Omental fat pad (tissue), 4 donors: ENCODE measurements at places on chromosomes 13 and 19.

GRCh38 chr19:47475465-47475864 is 3.8 kb upstream of the SLC8A2 start:
- no peak for DNase-seq

GRCh38 chr13:42762917-42763316 is 18.5 kb upstream of the FAM216B start:
- DNase-seq = no peak

DNA sequence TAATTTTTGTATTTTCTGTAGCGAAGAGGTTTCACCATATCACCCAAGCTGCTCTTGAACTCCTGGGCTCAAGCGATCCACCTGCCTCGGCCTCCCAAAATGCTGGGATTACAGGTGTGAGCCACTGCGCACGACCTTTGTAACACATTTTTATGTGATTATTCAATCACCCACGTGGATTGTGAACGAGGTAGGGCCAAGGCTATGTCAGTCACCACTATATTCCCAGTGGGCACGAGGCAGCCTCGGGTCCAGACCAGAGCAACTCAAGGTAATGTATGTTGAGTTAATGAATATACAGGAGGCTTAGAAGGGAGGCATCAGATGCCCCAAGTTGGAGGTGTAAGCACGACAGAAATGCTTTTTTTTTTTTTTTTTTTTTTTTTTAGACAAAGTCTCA is 8.9 kb downstream of the PTGIR start:
- no peak for DNase-seq

DNA sequence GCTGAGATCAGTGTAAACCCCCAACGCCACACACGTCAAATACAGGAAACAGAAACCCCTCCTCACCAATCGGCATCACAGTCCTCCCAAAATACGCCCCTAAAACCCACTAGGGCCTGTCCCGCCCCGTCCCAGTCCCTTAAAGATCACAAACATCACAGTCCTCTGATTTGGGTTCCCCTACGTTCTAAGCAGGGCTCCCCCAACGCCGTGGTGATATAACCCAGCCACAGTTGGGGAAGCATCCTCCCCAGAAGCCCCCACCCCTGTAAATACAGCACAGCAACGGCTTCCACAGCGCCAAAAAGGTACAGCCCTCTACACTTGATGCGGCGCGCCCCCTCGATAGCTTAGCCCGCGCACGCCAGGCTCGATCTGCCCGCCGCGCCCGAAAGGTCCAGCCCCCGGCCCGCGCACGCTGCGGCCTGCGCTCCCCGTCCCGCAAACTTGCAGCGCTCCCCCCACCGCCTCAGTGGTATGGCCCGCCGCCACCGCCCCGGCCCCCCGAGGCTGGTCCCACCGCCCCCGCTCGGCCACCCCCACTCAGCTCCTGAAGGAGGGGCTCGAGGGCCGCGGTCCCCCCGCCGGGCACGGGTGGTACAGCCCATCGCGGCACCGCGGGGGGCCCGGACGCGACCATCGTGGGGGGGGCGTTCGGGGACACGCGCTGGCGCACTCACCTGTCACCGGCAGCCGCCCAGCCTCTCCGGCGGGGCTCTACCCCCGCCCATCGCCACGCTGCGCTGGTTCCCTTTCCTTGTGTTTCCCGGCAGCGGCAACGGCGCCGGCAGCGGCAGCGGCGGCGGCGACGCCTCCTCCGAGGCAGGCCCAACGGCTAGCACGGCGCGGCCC is at the start of gene AKT2:
Gene AKT2 (minus strand): TSS at position 845 of the 852 bp plus-strand sequence. CDS start 20,078 bp downstream, outside the sequence.
- no peak for DNase-seq

- DNase-seq = no peak
These were observed 10.0 kb downstream of the CAMSAP3 start for GRCh38 chr19:7605490-7606222.

DNA sequence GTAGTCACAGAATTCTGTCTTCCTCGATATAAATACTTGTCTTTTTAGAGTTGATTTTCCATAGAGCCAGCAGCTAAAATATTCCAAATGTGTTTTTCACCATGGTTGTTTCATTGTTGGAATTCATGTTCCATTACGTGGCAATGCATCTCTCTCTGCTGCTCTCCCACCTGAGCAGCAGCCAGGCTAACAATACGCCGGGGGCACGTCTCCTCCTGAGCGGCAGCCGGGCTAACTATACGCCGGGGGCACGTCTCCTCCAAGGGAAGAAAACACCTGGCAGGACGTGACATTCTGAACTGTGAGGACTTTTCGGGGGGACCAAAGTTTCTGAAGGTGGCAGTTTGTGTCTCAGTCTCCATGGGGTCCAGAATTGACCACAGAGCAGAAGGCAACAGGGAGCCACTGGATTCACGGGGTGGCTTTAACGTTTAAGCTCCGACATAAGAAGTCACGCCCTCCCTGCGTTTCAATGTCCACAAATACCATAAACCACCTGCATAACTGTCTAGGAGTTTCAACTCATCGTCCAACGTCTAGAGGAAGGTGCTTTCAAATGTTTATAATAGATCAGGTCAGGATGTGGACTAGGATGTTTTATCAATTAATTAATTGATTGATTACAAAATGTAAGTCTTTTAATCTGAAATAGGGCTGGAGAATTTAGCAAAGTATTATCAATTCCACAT is 15.1 kb downstream of the PLPP2 start:
- DNase-seq = no peak

DNA sequence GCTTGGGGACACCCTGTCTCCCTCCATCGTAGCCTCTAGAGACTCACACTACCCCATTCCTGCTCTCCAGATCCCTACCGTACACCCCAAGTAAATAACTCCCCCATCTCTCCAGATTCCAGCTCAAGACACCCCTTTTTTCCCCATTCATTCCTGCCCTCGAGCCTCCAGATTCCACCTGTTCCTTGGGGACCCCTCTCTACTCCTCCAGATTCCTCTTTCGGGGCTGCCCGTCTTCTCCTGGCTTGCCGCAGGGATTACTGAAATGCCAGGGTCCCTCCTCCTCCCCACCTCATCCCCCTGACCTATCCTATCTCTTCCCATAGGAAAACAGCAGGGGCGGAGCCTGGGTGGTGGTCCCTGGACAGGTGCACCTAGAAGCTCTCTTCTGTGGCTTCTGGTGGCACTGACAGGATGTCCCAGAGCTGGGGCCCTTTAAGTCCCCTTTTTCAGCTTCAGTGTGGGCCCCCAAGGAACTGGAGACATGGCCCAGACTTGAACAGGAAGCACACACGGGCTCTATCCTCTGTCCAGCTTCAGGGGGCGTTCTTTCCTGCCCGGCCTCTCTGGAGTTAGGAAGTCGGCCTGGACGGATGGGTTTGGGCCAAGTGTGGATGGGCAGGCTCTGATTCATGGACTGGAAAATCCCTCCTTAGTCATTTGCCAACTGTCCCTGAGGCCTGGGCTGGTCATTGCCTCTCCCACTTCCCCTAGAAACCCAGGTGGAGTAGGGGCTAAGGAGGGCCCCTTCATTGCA is 1.2 kb downstream of the ZSWIM4 start:
- DNase-seq = peak; percentile 77

- DNase-seq = no peak
These were observed 4.5 kb upstream of the CADM4 start for GRCh38 chr19:43644181-43644580.

DNA sequence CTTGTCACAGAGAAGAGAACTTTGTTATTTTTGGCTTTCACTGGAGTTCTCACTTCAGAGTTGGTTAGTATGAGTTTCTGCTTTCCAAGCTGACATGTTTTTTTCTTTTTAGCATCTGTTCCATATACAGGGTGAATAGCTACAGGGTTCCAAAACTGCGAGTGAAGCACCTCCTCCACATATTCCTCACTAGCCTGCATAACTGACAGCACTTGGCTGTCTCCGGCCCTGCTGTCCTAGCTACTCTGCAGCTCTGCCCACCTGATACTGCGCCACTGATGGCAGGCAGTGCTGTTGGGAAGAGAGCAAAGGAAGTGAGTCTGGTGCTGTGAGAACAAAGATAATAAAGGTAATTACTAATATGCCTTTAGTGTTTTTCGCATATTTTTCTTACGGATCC is 6.8 kb downstream of the ATP8A2 start:
- no peak for DNase-seq

DNA sequence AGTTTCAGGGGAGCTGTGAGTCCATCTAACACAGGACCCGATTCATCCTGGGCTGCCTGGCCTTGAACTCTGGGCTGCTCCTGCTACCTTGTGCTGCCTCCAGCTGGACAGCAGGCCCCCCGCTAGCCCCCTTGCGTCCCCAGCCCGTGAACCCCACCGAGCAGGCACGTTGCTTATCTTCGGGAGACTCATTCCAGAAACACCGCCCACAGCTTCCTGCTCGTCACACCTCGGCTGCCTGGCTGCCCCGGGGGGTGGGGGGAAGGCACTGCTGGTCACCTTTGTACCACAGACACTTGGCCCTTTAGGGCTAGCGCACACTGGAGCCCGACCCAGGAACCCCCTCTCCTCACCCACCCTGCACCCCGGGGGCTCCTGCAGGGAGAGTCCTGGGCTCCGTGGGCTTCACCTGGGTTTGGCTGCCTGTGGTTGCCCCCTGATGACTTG is 48.1 kb downstream of the CRTC1 start:
- DNase-seq = no peak

DNA sequence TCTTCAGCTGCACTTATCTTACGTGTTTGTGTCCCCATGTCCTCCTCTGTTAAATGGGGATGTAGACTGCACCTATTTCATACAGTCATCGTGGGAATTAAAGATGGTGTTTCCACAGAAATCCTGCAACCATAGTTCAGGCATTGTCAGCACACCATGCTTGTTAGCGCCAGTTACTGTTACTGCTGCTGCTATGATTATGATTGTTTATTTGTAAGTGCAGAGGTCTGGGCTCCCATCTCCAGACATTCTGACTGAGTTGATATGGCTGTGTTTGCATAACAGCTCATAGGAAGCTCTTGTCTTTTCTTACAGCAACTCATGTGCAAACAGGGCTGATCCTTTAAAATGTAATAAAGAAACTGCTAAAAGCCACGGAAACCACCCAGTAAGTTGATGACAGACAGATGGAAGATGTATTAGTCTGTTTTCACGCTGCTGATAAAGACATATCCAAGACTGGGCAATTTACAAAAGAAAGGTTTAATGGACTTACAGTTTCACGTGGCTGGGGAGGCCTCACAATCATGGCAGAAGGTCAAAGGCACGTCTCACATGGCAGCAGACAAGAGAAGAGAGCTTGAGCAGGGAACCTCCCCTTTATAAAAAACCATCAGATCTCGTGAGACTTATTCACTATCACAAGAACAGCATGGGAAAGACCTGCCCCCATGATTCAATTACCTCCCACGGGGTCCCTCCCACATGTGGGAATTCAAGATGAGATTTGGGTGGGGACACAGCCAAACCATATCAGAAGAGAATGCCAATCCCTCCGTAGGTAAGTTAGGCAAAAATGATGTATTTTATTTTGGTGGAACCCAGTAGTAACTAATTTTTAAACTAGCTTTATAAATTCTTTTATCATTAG is 1.6 kb downstream of the ZSCAN5A start:
- no peak for DNase-seq

- no peak for DNase-seq
These were observed 10.8 kb downstream of the CRYL1 start for GRCh38 chr13:20514866-20515265.

DNA sequence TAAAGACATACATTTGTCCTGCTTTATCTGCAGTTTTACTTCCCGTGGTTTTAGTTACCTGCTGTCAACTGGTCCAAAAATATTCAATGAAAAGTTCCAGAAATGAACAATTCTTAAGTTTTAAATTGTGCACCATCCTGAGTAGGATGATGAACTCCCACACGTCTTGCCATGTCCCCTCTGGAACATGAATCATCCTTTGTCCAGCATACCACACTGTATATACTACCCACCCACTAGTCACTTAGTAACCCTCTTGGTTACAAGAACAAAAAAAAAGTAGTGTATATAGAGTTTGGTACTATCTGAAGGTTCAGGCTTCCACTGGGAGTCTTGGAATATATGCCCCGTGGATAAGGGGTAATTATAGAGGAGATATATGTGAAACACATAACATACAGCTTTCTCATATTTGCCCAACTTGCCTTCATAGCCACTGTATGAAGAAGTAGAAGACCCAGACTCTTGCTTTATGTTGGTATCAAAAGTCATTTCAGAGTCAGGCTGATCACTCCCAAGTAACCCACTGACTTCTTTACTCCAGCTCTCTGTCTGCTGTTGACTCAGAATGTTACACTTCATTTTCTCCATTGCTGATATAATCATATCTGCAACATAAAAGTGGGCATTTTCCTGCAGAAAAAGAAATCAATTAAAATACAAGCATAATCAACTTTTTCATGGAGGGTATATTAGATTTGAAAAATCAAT is 19.3 kb downstream of the RUBCNL start:
- no peak for DNase-seq

- no peak for DNase-seq
These were observed 10.3 kb downstream of the DNAJB1 start for GRCh38 chr19:14507704-14508542.

DNA sequence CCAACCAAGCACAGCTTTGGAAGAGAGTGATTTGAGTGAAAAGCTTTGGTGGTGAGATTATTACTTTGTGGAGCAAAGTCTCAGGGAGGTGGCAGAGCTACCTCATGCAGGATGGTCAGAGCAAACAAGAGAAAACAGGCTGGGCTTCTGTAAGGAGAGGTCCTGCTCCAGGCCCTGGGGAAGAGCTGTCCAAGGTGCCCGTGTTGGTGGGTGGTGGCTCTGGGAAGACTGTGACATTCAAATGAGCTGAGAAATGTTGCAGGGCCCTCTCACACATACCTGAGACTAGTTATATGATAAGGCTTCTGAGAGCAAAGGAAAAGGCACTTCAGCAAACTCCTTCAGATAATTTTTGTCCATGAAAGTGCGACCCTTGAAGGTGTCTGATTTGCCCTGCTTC is 205.5 kb upstream of the SOX21 start:
- DNase-seq = no peak

- no peak for DNase-seq
These were observed 28.2 kb upstream of the GPI start for GRCh38 chr19:34336781-34337271.
